ENCODE measurements at places on chromosomes 16 and 17.

DNA sequence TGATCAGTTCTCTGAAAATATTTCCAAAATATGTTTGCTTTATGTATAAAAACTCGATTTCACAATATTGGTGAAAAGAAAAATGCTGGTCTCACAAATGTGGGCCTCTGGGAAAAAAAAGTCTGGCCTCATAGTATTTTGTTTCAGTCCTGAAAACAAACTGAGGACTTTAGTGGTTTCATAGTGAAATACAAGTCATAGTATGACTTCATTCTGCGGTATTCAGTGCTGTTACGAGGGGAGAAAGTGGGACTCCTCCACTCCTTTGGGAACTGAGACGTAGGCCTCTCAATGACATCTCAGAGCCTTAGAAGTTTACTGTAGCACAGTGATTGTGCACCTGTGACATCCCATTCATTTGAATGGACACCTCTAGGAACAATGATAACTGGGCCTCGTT, 56.0 kb downstream of the CYB561 start:
- DNase-seq = no peak

DNA sequence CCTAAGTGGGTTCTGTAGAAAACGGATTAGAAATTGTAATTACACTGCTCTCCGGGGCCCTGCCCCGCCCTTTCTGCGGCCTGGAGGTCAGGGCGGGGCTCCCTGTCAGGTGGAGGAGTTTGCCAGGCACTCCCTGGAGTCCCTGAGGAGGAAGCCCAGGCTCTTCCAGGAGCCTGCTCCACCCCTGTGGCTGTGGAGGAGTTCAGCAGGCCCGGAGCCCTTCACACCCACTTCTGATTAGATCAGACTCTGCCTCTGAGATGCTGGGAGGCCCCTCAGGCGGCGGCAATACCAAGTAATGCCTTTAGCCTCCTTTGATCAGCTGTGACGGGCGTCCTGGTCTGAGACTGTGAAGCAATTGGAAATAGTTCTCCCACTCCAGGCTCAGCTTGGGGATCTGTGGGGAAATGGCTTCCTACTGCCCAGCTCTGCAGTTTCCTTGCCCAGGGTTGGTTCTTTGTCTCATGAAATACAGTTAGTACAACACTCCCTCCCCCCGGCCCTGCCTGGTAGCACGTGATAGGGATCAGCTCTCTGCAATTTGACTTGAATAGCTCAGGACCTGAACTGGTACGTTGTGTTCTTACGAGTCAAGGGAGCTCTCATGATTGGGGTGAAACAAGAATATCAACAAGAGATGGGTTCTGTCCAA, 22.3 kb downstream of the BAIAP2 start:
- DNase-seq = no peak

DNA sequence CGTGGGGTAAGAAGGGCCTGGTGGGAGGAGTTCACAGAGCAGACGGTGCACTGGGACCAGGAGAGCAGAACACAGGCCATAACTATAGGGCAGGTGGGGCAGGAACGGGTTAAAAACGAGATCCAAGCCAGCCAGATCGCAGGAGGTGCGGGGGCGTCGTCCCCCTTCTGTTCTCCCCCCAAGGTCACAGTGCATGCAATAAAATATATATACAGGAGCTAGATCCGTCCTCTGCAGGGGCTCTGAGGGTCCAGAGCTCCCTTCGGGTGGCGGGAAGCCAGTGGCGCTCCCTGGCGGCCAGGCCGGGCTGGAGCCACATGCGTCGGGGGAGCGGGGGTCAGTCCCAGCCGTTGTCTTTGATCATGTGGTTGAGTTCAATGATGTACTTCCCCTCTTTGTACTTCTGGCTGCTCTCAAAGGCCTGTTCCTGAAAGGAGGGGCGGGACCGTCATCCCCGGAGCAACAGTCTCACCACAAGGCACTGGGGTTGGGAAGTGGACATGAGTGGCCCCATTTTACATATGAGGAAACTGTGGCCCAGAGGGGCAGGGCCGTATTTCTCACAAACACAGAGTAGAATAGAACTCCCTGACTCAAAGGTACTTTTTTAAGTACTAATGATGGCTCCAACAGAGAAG, 768 bp upstream of the TBX6 start:
- no peak for DNase-seq

DNA sequence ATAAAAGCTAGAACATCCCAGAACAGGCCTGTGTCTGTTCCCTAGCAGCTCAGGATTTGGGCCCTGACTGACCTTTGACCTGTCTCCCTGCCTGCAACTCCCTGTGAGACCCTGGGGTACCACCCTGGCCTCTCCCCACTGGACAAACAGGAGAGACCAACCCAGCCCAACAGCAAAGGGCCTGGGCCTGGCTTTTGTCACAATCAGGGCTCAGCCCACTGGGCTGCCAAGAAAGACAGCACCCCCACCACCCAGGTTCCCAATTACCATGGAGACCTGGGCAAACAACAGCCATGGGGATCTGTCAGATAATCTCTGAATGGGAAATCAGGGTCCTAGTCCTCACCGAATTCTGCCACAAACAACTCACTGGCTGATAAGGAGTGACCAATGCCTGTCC, 11.1 kb downstream of the PLLP start:
- no peak for DNase-seq
